ENCODE measurements at places on chromosomes 7 and 10.

- peak; percentile 5 for DNase-seq
These were observed 1189.0 kb upstream of the LRRN3 start for GRCh38 chr7:109901926-109902325.

GRCh38 chr7:12625836-12626235, 55.3 kb downstream of the SCIN start:
- no peak for DNase-seq

- DNase-seq, result no peak
These were observed 604 bp downstream of the MXI1 start for GRCh38 chr10:110207805-110208613.

- DNase-seq, result no peak
These were observed 147.6 kb upstream of the TMEM168 start for GRCh38 chr7:112937651-112938415.

GRCh38 chr7:38187794-38188440, 9.9 kb downstream of the STARD3NL start:
- no peak for DNase-seq

Data from fibroblast of the conjunctiva (primary cell).